ENCODE measurements at places on chromosomes 2 and 18.

- DNase-seq: no peak
These were observed 80.8 kb upstream of the NFATC1 start for GRCh38 chr18:79314838-79315388.

GRCh38 chr18:2903006-2903405 lies 56.2 kb downstream of the EMILIN2 start:
- peak; percentile 88 for DNase-seq

DNA sequence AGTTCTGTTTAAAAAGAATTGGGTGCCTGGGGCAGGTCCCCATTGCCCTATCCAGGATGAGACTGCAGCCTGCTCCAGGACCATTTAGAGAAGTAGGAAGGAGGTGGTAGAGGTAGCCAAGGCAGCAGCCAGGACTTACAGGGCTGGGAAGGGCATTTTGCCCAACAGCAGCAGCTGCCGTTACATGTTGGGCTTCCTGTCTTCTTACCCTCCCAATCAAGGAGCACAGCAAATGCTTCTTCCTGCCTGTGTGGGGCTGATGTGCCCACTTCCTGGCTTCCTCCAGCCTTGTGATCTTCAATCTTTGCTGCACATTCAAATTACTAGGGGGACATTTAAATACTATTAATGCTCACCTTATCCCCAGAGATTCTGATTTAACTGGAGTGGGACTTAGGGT lies 112.0 kb downstream of the QPCT start:
- no peak for DNase-seq

DNA sequence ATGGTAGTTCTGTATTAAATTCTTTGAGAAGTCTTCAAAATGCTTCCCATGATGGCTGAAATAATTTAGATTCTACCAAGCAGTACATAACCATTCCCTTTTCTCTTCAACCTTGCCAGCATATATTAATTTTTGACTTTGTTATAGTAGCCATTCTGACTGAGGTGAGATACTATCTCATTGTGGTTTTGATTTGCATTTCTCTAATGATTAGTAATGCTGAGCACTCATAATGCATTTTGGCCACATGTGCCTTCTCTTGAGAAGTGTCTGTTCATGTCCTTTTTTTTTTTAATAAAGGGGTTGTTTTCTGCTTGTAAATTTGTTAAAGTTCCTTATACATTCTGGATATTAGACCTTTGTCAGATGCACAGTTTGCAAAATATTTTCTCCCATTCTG lies 173.9 kb downstream of the CALCRL start:
- DNase-seq: no peak

DNA sequence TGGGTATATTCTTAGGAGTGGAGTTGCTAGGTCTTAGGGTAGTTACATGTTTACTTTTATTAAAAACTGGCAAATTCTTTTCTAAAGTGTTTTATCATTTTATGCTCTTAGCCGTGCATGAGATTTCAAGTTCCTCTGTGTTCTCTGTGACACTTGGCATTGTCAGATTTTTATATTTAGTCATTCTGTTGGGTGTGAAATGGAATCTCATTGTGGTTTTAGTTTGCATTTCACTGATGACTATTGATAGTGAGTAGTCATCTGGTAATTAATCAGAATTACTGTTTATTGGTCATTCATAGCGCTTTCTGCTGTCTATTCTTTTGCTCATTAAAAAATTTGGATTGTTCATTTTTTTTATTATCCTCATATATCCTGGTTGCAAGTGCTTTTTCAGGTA lies 34.1 kb downstream of the RAB3GAP1 start:
- DNase-seq: no peak

DNA sequence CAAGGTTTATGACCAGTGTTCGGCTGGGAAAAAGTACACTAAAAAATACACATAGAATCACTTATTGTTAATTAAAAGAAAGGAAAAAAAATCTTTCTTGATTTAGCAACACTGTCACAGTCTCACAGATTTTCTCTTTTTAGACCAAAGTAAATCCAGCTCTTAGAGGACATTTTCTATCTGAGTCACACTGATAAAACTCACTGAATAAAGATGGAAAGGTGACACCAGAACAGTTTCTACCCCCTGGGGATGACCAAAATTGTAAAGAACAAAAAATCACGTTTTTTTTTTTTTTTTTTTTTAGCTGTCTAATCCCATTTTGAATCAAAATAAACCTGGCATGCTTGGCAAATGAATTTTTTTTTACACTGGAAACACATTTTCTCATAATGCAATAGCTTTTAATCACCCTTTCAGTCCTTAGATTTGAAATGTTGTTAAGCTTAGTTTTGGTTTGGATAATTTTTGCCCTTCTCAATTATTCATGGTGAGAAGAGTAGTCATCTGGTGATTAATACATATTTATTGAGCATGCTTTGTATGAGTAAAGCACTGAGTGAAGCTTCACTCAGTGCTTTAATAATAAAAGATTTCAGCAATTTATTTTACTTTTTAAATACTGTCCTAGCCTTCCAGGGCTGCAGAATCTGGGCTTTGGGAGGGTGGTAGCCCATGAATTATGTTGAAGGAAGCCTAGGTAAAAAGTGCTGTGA lies 886.3 kb downstream of the SLC4A3 start:
- no peak for DNase-seq

DNA sequence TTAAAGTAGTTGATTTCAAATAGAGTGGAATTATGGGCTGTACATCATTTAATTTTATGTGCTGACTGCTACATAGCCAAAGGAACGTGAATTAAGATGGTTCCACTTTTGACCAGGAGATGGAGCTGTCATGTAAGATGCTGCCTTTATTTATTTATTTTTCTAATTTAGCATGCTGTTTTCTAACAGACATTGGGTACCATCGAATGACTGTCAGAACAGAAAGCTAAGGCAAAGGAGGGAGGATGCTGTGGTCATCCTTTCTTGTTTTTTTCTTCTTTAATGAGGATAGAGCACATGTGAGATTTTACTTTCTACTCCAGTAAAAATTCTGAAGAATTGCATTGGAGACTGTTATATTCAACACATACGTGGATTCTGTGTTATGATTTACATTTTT lies at the start of gene SCN2A:
Gene SCN2A (plus strand): TSS at position 185 of the 400 bp plus-strand sequence. CDS start 56,410 bp downstream, outside the sequence.
- DNase-seq: peak; percentile 82

- no peak for DNase-seq
These were observed 121.3 kb downstream of the FMNL2 start for GRCh38 chr2:152456262-152456661.

GRCh38 chr2:96798733-96799622 lies 17.1 kb upstream of the CNNM3 start:
- no peak for DNase-seq

GRCh38 chr2:28088970-28089369 lies 198.4 kb downstream of the BABAM2 start:
- DNase-seq: peak; percentile 35

GRCh38 chr18:74834424-74835309 lies 237.0 kb downstream of the ZNF407 start:
- DNase-seq: peak; percentile 6

DNA sequence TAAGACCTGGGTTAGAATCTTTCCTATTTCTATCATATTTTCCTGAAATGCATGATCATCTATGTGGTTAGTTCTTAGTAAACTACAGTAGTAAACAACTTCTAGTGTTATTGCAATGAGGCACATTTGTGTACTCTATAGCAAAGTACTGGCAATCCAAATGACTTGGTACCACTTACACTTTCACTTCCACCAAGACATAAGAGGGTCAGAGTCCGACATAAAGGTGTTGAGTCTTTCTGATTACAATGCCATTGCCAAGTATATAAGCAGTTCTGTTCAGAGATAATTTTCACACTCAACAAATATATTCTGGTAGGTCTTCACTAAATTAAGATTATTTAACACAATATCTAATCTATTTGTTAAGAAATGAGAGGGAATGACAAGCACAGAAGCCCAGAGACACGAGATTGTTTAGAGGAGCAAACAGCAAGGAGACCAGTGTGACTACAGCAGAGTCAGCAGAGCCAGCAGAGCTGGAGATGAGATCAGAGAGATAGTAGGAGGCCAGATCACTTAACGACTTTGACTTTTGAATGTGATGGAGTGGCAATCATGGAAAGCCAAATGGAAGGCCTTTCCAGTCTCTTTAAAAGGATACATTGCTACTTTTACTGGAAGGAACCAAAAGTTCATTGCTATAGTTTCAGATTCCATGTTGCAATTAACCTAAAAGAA lies 27.5 kb downstream of the SOS1 start:
- DNase-seq: no peak

DNA sequence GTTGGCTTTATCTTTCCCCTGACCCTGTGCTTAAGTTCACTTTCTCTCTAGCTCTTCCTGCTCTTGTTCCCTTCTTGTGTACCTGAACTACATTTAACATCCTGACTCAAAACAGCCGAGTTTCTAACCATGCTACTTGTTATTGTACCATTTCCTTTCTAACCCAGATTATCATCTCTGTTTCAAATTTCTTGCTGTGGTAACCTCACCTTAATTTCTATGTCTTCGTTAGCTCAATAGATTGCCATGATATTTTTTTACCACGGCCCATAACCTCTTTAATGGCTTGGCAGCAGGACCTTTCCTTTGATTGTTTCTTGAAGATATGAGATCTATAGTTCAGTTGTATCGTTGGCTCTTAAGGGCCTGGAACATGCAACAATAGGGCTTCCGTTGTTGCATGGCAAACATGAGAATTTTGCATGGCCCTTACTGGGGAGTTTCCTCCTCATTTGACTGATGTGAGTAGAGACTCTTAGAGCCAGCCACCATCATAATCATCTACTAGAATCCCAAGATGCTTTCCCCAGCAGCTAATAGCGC lies 11.1 kb downstream of the CFAP36 start:
- no peak for DNase-seq

Measured in fibroblast of the aortic adventitia (primary cell).